Ovary (tissue), 10 donors: ENCODE measurements at places on chromosomes 3 and 15. TPM values are rescaled to one million over a fixed set of nuclear protein-coding genes. Genes with fewer than 3 reads are reported as not detected.

The TMEM108 gene
- 0.46 TPM for total RNA-seq

The ALDH1L1 gene
- total RNA-seq = 48.8 TPM

The NPHP3 gene
- total RNA-seq = 36.8 TPM

The NDN gene
- 110 TPM for total RNA-seq

The BCL2A1 gene
- total RNA-seq = 4.0 TPM

The ANKRD63 gene
- total RNA-seq = not detected

The MAP4 gene
- total RNA-seq = 88.8 TPM
